ENCODE measurements at places on chromosomes 1 and 21.

DNA sequence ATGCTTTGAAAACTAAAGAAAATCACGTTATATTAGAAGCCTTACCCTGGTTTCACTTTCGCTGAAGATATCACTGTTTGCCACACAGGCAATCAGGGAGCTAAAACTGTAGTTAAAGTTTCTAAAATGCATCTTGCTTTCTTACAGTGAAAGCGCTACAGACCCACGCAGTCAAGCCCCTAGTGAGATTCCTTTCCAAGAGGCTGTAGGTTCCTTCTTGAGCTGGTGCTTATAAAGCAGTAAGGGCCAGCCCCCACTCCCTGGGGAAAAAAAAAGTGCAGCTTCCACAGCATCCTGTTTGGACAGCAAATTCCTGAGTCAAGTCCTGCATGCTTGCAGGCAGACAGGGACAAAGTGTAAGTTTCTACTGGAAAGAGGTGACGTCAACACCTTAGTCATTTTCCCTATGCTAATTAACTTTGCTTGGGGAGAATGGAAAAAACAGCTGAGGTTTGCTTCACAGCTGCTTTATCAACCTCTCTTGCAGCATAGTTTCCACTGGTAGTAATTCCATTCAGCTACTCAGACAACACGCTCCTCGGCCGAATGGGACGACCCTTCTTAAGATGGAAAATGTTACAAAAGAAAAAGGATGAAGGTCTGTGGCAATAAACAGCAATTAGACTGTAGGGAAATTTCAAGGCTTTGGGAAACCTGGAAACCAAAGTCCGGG is 14.7 kb upstream of the KCNE1 start:
- peak; percentile 31 for DNase-seq

GRCh38 chr1:3410142-3410925 is 44.1 kb upstream of the ARHGEF16 start:
- DNase-seq = no peak

- no peak for DNase-seq
These were observed 3.7 kb upstream of the SDE2 start for GRCh38 chr1:226002667-226003501.

- no peak for DNase-seq
These were observed 1.0 kb upstream of the PGLYRP4 start for GRCh38 chr1:153349363-153350320.

GRCh38 chr1:19313961-19314882 is 2.1 kb downstream of the SLC66A1 start:
- no peak for DNase-seq

- no peak for DNase-seq
These were observed 491.2 kb upstream of the USP24 start for GRCh38 chr1:55706397-55706796.

GRCh38 chr1:70586046-70586445 is 175.0 kb downstream of the CTH start:
- DNase-seq = no peak

DNA sequence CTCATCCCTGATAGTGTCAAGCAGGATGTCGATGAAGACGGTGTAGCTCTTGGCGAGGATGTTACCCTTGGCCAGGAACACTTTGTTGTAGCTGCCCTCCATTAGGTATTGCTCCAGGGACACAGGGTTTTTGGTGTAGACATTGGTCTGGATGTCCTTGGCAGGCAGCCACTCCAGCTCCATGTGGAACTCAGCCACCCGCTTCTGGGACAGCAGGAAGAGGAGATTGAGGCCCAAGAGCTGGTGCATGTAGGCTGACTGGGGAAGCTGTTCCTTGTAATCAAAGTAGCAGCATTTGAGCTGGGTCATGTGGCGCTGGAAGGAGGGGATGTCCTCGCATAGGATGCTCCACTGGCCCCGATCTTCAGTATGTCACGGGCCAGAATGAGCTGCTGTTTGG is 9.5 kb downstream of the IL6R start:
- no peak for DNase-seq

- no peak for DNase-seq
These were observed 324.4 kb downstream of the KCTD3 start for GRCh38 chr1:215891266-215892057.

DNA sequence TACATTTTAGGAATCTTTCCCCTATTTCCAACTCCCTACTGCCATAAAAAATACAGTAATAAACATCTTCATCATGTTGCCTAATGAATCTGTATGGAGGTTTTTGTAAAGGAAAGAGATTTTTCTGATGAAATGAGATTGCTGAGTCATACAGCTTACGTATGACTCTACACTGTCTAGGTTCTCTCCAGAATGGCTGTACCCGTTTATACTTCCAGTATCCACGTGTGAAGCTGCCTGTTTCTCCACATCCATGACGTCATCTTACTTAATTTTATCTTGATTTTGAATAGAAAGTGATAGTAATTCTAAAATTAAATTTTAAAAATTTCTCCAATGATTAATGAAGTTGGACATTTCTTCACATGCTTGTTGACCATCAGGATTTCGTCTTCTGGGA is 103.7 kb downstream of the COQ8A start:
- DNase-seq = no peak

- peak; percentile 36 for DNase-seq
These were observed 1.7 kb downstream of the RCC2 start for GRCh38 chr1:17437580-17438317.

DNA sequence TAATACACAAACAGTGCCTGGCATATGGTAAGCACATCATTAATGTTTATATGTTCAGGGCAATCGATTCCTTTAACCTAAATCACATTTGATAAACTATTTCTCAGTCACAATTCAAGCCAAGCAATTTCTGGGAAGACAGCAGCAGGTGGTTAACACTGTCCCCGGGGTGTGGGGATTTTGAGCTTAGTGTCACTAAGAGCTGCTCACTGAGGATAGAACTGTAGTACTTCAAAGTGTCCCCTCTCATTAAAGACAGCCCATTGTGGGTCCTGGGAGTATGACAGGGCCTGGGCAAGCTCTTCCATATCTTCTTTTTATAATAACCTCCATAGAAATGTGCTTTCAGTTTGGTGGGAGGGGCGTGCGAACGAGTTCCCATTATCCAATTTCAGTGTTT is 8.4 kb upstream of the GALNT2 start:
- no peak for DNase-seq

- no peak for DNase-seq
These were observed 39.0 kb downstream of the VANGL1 start for GRCh38 chr1:115680730-115681111.

- no peak for DNase-seq
These were observed 17.6 kb upstream of the CLIC4 start for GRCh38 chr1:24727501-24728216.

DNA sequence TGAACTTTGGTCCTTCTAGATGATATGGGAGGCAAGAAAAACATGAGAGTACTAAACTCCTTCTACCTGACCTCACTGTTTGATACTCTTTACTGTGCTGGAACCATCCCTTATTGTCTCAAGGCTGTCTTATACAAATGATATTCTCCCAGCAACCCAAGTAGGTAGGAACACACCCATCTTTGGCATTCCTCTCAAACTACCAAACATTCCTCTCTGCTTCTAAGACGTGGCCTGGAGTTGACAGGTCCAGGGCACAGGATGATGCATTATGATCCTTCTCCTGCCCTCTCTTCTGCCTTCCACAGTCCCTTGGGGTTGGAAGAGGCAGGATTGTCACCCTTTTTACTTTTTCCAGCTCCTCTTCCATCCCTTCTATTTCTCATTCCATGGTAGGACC is 90.5 kb downstream of the SPATA17 start:
- no peak for DNase-seq

GRCh38 chr1:192561301-192561700 is 14.3 kb upstream of the RGS1 start:
- no peak for DNase-seq

DNA sequence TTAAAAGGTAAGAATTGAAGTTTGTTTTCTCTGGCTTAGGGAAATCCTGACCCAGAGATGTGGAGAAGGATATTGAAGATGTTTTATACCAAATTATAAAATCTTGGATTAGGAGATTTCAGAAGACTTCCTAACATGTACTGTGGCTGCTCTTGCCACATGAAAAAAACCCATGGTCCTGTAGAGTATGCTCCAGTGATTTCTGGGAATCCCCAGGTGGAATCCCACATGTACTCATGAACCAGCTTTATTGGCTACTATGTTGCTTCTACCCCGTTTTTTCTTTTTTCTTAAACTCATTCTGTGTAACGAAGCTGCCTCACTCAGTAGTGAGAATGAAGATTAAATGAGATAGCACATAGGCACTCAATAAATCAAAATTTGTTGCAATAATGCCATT is 132.7 kb upstream of the SGIP1 start:
- no peak for DNase-seq

GRCh38 chr1:170296211-170296610 is 150.5 kb downstream of the NTMT2 start:
- no peak for DNase-seq

GRCh38 chr1:26163684-26164035 is 4.8 kb downstream of the FAM110D start:
- no peak for DNase-seq

DNA sequence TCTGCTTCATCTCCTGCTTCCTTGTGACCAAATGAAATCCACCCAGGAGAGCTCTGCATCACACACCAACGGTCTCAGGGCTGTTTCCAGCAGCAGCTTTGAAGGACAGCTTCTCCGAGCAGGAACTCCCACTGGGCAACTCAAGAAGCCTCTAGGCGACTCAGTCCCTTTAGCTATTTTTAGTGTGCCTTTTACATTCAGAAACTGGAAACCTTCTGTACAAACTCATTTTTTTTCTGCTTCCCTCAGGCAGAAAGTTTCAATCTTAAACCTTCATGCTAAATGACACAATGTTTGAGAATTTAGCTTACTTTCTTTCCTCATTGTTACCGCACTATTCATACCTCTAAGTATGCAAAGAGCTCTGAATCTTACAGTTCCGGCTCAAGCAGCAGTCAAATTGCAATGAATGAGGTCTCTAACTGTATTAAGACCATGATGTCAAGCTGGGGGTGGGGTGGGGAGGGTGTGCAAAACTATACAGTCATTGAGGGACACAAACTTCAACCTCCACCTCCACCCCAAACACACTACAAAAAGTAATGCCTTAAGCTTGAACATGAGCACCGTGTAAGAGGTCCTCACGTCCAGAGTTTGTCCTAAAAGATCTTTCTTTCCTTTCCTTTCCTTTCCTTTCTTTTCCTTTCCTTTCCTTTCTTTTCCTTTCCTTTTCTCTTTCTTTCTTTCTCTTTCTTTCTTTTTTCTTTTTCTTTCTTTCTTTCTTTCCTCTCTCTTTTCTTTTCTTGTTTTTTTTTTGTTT is 16.4 kb upstream of the TARBP1 start:
- no peak for DNase-seq

GRCh38 chr1:157595356-157595755 is 2.5 kb downstream of the FCRL4 start:
- no peak for DNase-seq

- no peak for DNase-seq
These were observed 9.9 kb downstream of the PEX10 start for GRCh38 chr1:2402420-2402819.

- DNase-seq = no peak
These were observed 6.6 kb upstream of the C1orf174 start for GRCh38 chr1:3906672-3907020.

DNA sequence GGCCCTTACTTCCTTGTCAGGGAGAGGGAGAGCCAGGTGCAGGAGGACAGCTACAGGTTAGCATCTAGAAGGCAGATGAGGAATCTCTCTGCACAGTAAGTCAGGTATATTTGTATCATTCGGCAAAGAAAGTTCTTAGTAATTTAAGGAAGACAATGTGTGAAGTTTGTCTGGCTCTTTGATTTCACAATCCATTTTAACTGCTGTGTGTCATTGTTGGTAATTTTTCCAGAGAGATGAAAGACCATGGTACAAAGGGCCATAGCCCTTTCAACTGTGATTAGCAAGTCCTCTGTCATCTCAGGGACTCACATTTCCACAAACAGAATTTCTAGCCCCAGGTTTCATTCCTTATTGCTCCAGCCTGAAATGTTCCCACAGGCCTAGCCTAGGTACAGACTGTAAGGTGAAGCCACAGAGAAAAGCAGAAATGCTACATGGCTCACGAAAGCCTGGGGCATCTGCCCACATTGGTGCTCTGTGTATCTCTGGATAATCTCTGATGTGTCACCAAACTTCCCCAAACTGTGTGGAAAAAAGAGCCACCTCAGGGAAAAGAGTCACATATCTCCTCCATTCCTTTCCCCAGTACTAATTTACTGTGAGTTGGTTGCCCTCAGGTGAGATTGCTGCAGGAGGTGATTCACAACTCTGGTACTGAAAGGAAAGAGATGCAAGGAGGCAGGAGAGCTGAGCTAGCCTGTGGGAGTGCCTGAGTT is 70.6 kb downstream of the SYT6 start:
- no peak for DNase-seq

DNA sequence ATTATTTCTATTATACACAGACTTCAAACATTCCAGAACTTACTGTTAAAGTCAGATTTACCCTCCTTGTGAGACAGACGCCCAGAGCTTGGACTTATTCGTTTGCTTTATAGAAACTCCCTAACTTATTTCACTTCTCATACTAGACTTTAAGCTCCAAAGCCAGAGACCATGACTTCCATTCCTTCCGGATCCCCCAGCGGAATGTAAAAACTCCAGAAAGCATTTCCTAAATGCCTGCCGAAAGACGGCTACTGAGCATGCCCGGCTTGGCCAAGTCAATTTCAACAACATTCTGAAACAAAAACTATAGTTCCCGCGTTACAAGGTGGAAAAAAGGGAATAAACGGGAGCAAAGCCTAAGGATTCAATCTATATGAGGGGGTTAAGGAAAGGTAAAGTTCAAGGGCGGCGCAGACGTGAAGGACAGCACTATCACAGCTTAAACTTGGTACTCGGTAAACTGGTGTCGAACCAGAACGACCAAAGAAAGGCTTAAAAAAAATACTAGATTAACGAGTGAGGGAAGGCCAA is 1.1 kb downstream of the USP48 start:
- no peak for DNase-seq

- no peak for DNase-seq
These were observed 241.4 kb upstream of the JUN start for GRCh38 chr1:59025201-59025600.

DNA sequence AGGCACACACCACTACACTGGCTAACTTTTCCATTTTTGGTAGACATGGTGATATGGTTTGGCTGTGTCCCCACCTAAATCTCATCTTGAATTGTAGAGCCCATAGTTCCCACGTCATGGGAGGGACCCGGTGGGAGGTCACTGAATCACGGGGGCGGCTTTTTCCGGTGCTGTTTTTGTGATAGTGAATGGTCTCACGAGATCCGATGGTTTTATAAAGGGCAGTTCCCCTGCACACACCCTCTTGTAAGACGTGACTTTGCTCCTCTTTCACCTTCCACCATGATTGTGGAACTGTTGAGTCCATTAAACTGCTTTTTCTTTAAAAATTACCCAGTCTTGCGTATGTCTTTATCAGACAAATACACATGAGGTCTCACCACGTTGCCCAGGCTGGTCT is 1.3 kb upstream of the FTCD start:
- no peak for DNase-seq

GRCh38 chr1:221837896-221838295 is 96.0 kb upstream of the DUSP10 start:
- DNase-seq = no peak

GRCh38 chr1:19306941-19307340 is 5.0 kb downstream of the AKR7A2 start:
- DNase-seq = no peak
